Endodermal cell (in vitro differentiated cells): ENCODE measurements at places on chromosomes 2 and 18. TPM values are rescaled to one million over a fixed set of nuclear protein-coding genes. Genes with fewer than 3 reads are reported as not detected.

Gene COL5A2
- total RNA-seq: 153 and 159 TPM in 2 replicates

DNA sequence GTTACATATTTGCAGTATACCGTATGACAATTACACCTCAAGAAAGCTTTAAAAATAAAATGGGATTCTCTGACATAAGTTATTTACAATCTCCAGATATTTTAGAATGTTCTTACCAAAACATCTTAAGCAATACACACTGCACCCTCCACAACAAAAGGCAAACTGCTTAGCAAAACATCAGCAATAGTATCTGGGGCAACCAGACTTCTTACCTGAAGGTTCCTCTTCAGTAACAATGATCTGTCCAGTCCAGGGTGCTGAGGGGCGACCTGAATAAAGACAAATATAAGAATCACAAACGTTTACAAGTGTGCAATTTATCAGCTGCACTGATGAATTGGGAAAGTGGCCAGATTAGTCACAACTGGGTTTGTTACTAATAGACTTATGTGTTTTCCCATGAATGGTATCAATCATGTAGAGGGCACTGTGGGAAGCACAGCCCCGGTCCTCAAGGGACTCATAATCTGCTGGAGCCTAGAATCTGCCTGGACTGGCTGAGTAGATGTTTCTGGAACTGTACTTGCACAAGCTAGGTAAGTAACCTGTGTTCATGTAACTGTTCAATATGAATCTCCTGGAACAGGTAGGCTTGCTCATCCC, 70.7 kb downstream of the MYOM1 start:
- DNase-seq: no peak

GRCh38 chr2:171139860-171140259, 20.8 kb downstream of the TLK1 start:
- peak; percentile 79 for DNase-seq

Gene GKN2
- total RNA-seq: not detected in 3 replicates

- peak; percentile 36 for DNase-seq
These were observed 6.3 kb downstream of the BOK start for GRCh38 chr2:241564596-241565410.

DNA sequence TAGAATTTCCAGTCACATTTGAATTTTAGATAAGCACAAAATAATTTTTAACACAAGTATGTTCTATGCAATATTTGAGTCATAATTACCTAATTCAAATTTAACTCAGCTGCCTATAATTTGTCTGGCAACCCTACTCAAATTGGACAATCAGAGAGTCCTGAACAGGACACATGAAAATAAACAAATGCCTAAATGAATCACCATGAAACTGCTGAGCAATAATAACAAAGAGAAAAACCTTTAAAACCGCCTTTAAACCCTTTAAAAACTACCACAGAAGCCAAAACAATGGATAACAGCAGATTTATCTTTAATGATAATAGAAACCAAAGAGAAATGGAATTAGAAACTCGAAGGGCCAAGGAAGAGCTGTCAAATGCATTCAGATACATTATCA, 39.5 kb downstream of the ARL4C start:
- no peak for DNase-seq

- peak; percentile 59 for DNase-seq
These were observed 36.8 kb upstream of the GPD2 start for GRCh38 chr2:156399224-156399949.

DNA sequence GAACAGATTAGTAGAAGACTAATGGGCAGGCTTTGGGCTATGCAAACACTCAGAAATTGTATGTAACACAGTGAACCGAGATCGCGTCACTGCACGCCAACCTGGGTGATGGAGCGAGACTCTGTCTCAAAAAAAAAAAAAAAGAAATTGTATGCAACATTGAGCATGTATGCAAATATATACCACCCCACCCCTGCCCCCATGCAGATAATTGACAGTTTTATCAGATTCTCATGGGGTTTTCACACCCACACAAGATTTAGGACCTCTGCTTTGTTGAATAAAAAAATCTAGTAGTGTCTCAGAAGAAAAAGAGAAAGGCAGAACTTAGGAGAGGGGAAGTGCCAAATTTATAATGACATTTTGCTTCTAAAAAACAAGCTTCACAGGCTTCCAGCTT, 131.6 kb upstream of the FN1 start:
- DNase-seq: no peak

DNA sequence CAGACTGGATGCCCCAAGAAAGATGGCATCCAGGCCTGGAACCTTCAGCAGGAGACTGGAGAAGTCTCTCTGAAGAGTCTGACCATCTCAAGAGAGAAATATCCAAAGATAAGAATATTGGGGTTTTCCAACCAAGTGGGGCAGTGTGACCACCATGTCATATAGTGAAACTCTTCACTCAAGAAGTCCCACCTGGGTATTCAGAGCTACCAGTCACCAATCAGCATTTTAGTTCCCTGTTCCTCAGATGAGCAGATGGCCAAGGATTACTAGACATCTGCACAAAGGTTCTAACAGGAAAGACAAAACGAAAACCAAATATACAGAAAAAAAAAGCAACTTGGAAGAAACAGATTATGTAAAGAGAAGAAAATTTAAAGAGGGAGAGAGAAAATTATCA, 38.5 kb upstream of the CXCR4 start:
- DNase-seq: no peak

Gene LONRF2
- 0.36 and 0.40 TPM in 2 replicates for total RNA-seq

DNA sequence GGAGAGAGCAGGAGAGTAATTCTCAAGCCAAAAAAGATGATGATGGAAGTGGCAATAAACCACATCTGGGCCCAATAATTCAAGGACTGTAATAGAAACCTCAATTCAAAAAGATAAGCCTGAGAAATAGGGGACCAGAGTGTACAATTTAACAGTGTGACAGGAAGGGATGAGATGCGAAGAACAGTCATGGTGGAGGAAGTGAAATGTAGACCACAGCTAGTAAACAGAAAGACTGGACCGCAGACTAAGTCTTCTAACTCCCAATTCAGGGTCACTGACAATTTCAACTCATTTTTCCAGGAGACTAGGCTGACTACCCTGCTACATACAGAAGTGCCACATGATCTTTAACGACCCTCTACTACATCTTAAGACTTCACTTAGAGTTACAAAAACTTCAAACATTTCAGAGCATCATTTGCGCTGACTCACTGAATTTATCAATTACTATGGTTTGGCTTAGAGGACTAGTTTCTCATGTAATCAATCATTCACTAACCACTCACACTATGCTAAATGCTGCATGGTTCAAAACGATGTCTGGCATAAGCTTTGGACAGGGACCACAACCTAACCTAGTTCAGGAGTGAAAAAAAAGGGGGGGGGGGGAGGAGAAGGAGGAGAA, 9.0 kb downstream of the CUL3 start:
- no peak for DNase-seq

DNA sequence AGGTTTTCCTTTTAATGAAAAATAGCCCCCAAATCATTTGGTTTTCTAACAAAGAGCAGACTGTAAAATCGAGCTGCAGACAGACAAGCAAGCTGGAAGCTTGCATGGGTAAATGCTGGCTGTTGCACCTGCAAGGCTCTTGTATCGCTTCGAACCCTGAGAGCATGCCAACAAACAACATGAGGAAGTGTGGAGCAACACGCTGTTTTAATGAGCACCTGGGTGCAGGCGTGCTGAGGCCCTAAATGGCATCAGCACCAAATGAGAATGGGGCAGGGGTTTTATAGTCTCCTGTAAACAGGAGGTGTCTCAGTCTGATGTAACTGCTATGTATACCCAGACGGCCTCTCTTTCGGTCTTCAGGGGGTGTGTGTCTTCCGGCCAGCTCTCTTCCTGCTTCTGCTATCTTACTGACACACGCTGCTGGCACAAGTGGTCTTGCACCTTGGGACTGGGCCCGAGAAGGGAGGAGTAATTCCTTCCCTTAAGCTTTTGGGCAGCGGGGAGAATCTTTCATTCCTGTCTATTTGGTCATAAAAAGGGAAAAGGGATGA, 31.9 kb upstream of the CDH2 start:
- no peak for DNase-seq

DNA sequence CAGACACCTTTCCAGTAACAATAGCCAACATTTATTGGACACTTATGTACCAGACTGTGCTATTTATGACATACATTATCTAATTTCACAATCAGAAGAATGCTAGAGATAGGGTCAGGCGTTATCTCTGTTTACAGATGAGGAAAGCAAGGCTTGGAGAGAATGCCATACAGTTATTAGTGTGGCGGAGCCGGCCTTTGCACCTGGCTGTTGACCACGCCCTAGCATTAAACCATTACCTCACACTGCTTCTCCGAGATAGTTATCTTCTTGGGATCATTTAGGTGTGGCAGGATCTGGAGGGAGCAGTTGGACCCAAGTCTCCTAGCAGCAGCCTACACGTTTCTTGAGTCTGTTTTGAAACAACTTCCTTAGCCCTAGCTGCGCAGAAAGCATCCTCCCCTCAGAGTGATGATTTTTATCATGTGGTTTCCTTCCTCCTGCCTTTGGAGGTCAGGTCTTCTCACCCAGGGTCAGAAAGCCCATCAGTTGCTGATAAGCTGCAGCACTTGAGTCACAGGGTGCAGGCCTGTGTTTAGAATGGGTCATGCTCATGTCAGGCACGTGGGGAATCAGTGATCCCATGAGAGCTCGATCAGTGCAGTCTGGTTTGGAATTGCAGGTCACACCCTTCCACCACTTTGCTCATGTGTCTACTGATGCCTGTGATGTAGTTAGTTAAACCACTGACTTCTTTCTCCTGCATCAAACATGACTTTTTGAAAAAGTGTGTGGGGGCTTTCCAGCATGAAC, 118.2 kb downstream of the SPTBN1 start:
- DNase-seq: no peak

Gene GALNT14
- total RNA-seq: 1.4 to 2.0 TPM (median 1.4 TPM) in 3 replicates

GRCh38 chr2:206535260-206535986, 92.1 kb downstream of the ADAM23 start:
- DNase-seq: no peak

DNA sequence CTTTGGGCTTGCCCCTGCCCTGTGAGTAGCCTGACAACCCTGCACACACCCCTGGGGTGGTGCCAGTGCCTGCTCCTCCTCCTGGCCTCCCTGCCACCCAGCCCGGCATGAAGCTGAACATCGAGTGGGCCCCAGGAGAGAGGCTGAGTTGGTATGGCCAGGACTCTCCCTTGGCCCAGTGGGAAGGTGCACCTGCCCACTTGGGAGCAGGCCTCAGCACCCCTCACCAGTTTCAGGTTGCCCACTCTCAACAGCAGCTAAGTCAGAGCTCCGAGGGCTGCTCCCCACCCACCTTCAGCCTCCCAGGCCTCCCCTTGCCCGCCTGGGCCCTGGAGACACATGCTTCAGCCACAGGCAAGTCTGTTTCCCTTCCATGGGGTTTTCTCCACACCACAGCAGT, 203.1 kb downstream of the KLHL29 start:
- no peak for DNase-seq

Gene PLCL1
- total RNA-seq: 0.11 to 0.15 TPM in 2 of 3 replicates, not detected in the other
